Stimulated activated CD4-positive, alpha-beta T cell treated with anti-CD3 and anti-CD28 coated beads, Interleukin-15, amount 100 ng/mL, for 48 hours (primary cell): ENCODE measurements at places on chromosomes 4 and X.

DNA sequence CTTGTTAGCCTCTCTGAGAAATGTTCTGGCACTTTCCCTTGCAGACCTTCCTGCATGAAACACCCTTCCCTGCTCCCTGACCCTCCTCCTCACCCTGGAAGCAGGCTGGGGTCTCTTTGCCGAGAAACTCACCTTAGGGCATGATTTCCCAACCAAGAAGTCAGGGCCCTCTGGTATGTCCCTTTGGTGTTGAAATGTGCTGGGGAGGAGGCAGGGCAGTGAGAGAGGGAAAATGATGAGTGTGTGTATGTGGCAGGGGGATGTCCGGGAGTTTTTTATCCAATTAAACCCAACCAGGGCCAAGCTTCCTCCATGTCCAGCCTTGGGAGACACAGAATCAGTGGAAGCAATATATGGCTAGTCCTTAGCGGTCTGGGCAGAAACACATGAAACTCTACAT, 5.1 kb downstream of the ELF4 start:
- DNase-seq: no peak

DNA sequence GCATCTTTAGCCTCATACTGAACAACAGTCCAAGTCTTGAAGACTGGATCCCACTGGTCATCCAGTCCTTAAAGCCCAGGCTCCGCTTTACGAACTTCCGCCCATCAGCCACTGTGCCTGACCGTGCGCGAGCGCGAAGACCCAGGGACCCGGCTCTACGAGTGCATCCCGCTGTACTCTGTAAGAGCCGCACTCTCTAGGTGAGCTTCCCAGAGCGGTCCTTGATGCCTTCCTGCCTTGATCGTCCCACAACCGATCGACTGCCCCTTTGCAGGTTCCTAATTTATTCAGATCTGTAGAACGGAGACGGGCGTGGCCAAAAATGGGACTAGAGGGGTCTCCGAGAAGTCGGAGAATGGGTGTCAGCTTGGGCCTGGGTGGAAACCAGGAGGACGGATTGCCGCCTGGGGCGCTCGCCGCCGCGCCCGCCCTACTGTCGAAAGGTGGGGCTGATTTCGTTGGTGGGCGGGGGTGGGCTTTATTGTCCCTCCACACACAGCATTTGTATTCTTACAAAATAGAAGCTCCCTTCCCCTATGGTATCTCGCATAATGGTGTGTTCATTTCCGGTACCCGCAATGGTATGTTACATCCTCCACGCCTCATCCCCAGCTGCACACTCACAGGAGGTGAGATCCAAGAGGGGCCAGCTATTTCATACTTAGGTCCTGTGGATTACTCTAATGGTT, 42.3 kb upstream of the FAM156A start:
- DNase-seq: no peak

DNA sequence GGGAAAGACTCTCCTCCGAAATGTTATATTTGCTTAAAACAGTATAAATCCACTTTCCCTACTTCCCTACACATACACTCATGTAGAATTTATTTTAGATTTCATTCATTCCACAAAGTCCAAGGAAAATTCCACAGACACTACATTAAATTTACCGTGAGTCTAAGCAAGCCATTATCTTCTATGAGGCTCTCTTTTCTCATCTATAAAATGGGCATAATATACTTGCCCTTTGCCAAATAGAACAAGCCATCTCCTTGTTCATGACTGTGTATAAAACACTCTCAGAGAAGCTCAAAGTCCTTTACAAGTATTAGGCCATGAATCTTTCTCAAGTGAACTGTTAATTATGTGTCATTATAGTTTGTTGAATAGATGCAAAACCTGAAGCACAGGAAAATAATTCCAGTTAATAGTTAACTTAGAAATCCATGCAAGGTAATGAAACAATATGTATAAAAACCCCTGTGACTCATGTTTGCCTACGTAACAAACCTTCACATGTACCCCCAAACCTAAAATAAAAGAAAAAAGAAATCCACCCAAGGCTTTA, 10.7 kb downstream of the TEC start:
- no peak for DNase-seq

DNA sequence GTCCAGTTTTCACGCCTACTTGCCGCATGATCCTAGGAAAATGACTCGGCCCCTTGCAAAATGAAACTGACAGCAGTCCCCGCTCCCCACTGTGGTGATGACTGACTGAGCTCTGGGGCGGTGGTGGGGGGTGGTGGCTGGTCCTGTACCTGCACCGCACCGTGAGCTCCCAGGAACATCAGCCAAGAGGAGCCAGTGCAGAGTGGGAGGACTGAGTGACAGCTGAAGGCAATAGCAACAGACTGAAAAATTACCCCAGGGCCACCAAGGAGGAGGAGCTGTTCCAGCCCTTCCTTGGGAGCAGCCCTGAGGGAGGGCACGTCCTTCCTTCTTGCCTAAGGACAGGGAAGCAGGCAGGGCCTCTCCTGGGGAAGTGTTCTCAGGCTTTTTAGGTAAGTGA, 2.4 kb upstream of the C4orf50 start:
- DNase-seq: no peak

DNA sequence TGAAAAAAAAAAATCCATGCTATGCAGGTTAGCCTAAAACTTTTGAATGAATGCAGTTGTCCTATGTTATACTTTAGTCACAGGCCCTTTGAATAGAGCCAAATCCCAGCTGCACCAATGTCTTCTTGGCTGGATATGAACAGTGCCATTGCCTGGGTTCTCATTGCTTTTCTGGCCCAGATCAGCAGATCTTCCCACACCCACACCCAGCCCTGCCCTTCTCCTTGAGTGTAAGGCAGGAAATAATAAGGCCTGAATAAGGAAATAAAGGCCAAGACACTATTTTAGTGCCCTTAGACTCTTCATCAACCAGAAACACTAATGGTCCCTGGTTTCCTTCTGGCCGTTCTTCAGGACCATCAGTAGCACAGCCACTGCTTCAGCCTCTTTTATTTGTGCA, 66.6 kb downstream of the USP38 start:
- DNase-seq: no peak

GRCh38 chr4:96383349-96383748, 543.5 kb downstream of the PDHA2 start:
- DNase-seq: no peak

DNA sequence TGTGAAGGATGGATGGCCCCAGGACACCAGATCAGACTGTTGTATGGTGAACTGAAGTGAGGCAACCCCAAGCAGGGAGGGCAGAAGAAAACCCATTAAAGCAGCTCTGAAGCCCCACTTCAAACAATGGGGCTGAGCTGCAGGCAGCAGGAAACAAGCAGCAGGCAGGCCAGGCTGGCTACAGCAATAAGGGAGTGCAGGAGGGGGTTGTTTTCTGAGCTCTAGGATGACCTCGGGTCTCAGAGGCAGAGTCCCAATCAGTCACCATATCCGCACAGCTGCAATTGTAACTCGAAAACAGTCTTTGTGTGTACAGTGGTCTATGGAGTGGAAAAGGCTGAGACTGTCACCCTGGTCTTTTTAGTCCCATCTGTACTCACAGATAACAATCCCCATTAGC, 90.4 kb downstream of the COL4A6 start:
- no peak for DNase-seq

GRCh38 chr4:107999932-108000539, 10.3 kb downstream of the HADH start:
- DNase-seq: no peak

- DNase-seq: no peak
These were observed 39.3 kb upstream of the PRPS2 start for GRCh38 chrX:12751887-12752286.

DNA sequence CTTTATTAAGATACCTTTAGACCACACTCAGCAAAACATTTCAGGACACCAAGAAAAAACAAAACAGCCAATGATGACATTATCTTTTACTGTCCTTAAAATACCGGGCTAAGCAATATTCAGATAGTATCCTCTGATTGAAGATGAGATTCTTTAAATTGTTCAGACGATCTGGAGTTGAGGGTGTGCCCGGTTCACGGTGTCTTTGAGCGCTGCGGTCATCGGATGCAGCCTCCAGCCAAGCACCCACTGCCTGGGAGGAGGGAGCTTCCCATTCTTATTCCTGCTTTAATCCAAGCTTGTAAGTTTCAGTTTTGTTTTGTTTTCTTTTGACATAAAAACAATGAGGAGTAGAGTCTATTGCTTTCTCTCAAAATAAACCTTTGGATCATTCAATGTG, 14.1 kb downstream of the FAM149A start:
- no peak for DNase-seq

GRCh38 chr4:165872461-165873297, at the start of gene TLL1:
Gene TLL1, plus strand, starts transcription at chr4:165873237. Its CDS starts 668 bp downstream, at chr4:165873905.
- no peak for DNase-seq

- no peak for DNase-seq
These were observed 802 bp downstream of the RFC1 start for GRCh38 chr4:39365360-39365759.

DNA sequence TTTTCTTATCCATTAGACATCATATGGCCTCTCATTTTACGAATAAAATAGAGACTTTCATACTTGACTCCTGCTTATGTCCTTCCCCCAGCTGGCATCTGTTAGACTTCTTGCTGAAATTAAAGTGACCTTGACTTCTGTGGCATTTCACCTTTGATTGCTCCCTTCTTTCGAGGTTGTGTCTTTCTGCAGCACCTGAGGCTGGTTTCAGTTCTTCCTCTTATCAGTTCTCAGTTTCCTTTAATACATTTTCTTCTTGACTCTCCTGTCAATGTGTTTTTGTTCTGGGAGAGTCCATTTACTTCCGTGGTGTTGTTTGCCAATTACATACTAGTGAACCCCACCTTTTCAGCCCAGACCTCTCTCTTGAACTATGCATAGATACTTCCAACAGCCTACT, 81.6 kb downstream of the RBPJ start:
- no peak for DNase-seq

GRCh38 chr4:107035819-107036583, at the start of gene DKK2:
Gene DKK2, minus strand, starts transcription at chr4:107036313. Its CDS starts 722 bp downstream, at chr4:107035591.
- no peak for DNase-seq

DNA sequence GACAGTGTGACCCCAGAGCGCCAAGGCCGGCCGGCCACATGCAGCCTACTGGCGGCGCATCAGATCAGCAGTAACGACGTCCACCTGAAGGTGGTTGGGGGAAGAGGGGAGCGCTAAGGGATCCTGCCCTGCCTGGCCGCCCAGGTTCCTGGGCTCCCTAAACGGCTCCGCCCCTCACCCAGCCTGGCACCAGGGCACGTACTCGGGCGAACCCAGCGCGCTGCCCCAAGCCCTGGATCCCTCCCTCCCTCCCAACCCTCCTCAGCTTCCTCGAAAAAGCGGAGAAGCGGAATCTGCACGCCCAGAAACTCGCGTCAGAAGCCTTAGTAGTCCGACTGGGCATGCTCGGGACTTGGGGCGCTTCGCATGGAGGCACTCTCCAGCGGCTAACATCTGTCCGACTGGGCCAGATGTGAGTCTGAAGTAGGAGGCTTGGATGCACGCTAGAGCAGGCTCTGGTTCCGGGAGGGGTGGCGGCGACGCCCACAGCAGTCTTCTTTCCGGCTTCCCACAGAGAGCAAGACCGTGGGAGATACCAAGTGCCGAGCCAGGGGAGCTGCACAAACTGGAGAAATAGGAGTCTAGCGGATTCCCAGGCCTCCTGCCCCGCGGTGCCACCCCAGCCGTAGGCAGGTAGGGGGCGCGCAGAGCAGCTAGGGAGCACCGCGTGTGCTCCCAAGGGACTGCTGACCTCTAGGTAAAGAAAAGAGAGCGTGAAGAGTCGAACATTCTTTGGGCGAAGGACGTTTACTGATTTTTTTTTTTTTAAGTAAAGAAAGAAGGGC, 114.3 kb upstream of the TEX13C start:
- DNase-seq: no peak

GRCh38 chr4:143773998-143774895, 73.8 kb upstream of the FREM3 start:
- DNase-seq: peak; percentile 25

DNA sequence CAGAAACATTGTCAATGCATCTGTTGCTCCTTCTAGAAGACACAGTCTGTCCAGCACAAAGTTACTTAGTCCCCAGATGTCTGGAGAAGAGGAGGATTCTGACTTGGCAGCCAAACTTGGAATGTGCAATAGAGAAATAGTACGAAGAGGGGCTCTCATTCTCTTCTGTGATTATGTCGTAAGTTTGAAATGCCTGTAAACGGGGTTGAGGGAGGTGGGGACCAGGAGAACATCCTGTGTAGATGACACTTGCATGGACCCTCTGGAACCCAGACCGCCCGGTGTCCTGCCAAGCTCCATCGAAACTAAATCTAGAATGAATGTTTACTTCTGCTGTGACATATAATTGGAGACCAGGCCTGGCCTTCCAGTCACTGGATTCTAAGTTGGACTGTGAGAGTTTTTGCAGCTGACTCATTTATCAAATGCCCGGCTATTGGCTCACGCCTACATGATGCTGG, 45.0 kb upstream of the MSANTD1 start:
- DNase-seq: no peak

DNA sequence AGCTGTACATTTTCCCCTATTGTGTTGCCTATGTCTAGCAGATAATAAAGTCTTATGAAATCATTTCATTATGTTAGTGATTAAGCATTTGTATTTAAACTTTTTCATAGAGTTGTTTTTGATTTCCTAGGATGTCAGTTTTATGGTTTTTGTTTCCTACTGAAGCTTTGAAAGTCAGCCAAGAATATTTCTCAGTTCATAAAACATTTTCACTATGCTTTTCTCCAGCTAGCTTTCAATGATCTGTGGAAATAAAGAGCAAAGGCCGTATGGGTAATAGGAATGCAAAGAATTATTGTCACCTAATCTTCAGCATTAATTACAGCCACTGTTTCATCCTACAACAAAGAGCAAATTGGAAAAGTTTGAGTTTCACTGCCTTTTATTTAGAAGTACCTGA, 145.7 kb upstream of the NUDT6 start:
- DNase-seq: no peak

GRCh38 chrX:41796577-41796976, 72.6 kb downstream of the GPR82 start:
- no peak for DNase-seq

GRCh38 chr4:8913121-8913857, 41.6 kb upstream of the HMX1 start:
- DNase-seq: no peak
